Right renal pelvis (tissue), 4 donors: ENCODE measurements at places on chromosomes 1 and 21. TPM values are rescaled to one million over a fixed set of nuclear protein-coding genes. Genes with fewer than 3 reads are reported as not detected.

KCNN3 gene
- polyA plus RNA-seq: 2.5 TPM

FOXD3 gene
- 0.26 TPM for polyA plus RNA-seq

BEST4 gene
- 0.69 TPM for polyA plus RNA-seq

GRCh38 chr1:96973605-96974004, 252.0 kb downstream of the PTBP2 start:
- no peak for DNase-seq

GRCh38 chr1:226496453-226497015, 52.0 kb upstream of the STUM start:
- DNase-seq: no peak
